ENCODE measurements at places on chromosomes 2 and 18.
A peak's percentile ranks its signal among the peaks of the same experiment; 100 is the strongest.

DNA sequence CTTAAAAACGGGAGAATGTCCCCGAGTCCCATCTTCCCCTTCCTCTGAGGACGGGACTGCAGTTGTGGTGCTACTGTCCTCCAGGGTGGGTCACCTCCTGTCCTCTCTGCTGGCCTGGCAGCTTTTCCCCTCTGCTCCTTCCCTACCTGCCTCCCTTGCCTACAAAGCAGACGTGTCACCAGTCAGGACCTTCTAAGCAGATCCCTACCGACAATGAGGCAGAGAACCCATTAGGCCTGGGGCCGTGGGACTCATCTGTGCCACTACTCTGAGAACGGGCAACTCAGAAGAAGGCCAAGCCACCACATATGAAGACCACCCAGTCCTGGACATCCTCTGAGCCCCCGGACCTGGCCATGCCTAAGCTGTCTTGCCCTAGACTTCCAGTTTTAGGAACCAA lies 103.0 kb upstream of the TEX51 start:
- no peak for DNase-seq

DNA sequence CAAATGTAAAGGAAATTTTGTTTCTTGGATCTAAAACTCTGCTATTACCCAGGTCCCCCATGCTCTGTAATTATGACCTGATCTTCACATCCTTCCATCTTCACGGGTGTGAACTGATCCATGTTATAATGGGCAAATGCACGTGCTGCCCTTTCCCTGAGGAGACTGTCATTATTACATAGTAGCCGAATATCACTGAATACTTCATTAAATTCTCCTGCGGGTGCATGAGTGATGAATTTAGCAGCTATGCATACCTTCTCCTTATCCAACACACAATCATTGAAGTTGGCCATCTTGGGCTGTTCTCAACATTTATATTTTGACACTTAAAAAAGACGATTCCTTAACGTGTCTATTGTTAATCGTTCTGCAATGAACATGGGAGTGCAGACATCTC lies 153.4 kb downstream of the BAZ2B start:
- DNase-seq = no peak

GRCh38 chr18:24731981-24732380 lies 271.5 kb downstream of the HRH4 start:
- peak; percentile 26 for DNase-seq

DNA sequence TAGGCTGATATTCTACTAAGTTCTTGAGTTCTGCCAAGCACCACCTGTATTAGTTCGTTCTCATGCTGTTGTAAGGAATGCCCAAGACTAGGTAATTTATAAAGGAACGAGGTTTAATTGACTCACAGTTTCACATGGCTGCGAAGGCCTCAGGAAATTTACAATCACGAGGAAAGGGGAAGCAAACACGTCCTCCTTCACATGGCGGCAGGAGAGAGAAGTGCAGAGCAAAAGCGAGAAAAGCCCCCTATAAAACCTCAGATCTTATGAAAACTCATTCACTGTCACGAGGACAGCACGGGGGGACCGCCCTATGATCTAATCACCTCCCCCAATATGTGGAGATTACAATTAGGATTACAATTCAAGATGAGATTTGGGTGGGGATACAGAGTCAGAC lies 47.7 kb upstream of the YWHAQ start:
- no peak for DNase-seq

- DNase-seq = no peak
Observed at GRCh38 chr2:125679903-125680302, 976.1 kb upstream of the GYPC start.

DNA sequence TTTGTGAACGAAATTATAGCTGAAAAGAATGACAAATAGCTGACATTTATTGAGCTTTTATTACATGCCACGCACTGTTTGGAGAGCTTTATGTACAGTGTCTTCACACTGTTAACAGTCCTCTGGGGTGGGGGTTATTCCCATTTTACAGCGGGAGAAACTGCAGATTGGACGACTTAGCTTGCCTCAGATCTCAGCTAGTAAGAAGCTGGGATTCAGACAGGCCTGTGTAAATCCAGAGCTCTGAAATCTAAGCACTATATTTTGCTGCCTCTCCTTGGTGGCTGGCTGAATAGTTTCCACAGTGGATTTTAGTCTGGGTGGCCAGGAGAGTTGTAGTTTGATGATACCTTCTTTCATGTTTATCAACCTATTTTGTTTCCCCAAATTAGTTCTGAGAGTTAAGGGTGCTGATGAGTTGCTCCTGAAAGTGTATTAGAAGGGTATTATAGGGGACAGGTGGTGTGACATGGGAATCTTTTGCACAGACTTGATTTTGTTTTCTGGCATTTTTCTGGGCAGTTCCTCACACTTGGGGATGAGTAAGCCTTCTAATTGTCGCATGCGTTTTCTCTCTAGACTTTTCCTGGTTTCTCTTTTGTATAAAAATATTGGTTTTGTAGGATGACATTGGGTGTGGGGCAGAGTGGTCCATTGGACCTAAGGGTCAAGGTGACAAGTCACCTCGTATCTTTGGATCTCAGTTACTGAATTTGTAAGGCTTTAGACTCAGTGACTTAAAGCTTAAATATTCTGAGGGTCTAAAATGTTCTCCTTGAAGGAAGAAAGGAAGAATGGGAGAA lies 1.5 kb downstream of the ACSL3 start:
- no peak for DNase-seq

DNA sequence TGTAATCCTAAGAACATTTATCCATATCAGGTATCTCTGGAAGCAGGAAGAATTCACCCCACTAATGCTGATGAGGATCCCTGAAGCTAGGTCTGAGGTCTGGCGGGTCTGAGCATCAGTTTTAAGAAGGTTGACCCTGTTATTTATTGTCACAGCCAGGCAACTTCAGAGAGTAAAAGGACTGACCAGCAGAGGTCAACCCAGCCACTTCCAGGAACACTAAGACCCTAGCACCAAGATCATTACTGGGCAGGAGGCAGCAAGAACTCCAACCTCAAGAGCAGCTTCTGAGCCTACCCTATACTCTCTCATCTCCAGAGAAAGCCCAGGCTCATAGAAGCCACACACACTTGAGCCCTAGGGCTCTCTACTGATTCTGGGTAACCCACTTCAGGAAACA lies 901.4 kb downstream of the DCDC2C start:
- DNase-seq = peak; percentile 2

GRCh38 chr2:184920451-184920965 lies 322.2 kb downstream of the ZNF804A start:
- no peak for DNase-seq

DNA sequence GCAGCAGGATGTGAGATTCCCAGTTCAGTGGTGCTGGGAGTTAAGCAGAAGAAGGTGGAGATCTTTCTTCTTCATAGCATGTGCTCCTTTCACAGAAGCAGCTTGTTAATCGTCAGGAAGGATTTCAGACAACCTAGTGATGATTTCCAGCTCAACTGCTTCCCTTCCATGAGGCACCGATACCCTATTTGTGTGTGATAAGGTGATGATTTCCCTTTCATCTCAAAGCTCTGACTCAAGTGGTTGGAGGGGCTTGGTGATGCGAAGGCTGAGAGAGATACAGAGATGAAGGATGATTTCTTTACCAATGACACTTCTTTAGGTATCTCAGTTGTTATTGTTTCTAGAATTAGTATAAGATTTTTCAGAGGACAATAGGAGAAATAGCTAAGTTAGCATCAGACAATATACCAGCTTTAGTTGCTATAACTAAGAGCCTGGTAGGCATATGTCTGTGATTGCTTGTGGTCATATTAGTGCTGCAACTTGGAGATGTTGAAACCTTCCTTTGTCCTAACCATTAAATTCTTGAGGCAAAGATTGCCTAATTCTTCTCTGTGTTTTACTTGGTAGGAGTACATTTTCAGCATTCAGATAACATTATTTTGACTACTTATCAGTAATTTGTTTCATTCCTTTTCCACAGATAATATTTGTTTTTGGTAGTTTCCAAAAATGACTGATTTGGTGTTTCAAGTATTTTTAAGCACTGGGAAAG lies 111.3 kb downstream of the PLCL1 start:
- DNase-seq = no peak

DNA sequence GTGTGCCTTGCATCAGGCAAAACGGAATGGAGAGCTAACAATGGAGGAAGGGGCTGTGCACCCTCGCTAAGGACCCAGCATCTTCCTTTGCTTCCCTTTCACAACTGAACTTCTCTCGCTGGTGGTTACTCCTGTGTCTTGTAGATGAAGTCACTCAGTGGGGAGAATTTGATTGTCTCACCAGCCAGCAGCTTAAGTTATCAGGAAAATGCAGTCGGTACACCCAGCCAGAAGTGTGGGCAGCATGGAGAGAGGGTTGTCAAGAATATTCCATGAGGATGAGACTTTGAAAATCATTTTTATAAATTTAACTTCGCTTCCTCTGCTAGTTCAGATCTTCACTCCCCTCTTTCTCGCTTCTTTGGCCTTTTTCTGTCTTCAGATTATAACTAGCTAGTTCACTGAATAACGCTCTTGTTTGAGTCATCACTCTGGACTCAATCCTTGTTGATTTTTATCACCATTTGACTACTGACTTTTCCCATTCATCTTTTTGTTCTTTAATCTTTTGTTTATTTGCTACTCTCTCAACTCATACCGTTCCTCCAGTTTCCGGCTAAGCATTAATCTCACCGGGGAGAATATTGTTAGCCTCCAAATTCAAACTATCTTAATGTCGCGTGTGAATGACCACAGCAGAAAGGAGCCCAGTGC lies 221.7 kb downstream of the CD226 start:
- DNase-seq = no peak

GRCh38 chr2:172672114-172672513 lies 63.5 kb upstream of the RAPGEF4 start:
- no peak for DNase-seq

GRCh38 chr2:202098291-202098690 lies 25.2 kb downstream of the KIAA2012 start:
- DNase-seq = no peak

DNA sequence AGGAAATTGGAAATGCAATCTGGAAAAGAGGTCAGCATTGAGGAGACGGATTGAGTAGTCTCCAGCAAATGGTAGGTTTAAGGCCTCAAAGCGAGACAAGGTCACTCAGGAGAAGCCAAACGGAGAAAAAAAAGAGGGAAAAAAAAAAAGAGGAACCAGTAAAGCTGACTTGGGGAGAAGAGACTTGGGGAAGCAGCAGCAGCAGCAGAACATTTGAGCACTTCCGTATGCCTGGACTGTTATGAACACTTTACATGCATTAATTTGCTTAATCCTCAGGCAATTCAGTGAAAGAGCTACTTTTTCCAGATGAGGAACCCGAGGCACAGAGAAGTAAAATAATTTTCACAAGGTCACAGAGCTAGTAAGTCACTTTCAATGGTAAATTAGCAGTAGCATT lies 81.3 kb downstream of the OSBPL6 start:
- DNase-seq = no peak

GRCh38 chr2:208627916-208628315 lies 221.3 kb downstream of the PTH2R start:
- no peak for DNase-seq

Measured in GM23338 (cell line).